ENCODE measurements at places on chromosomes 1 and 21.

DNA sequence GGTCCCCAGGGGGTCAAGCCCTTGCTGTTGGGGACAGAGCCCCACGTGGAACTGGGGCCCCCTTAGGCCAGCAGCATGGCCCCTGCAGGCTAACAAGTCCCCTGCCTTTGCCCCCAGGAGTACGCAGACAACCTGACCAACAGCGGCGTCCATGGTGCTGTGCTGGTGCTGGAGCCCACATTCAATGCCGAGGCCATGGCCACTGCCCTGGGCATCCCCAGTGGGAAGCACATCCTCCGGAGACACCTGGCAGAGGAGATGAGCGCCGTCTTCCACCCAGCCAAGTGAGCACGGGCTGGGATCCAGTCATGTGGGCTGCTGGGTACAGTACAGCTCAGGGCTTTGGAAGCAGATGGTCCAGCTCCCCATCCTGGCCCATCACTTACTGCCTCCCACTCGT, 49.6 kb upstream of the TMEM51 start:
- no peak for DNase-seq

DNA sequence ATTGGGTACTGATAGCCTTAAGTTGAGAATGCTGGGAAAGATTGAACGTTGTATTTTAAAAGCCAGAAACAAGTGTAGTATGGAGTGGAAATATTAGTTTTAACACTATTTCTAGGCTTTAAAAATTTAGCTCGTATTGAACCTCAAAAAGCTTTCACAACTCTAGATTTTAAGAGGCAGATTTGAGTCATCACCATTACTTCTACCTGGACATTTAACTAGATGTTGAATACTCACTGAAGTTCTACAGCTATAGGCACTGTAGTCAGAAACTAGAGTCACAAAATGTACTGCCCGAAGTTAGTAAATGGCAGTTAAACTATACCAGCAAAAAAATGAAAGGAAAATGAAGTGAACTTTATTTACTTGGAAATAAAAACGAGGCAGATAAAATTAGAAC, 96.5 kb downstream of the NEK7 start:
- no peak for DNase-seq

- no peak for DNase-seq
These were observed 3.9 kb downstream of the ACOT11 start for GRCh38 chr1:54551891-54552290.

GRCh38 chr1:67888216-67889106, 55.2 kb upstream of the GNG12 start:
- DNase-seq: peak; percentile 57

- peak; percentile 62 for DNase-seq
These were observed 11.7 kb downstream of the C1orf216 start for GRCh38 chr1:35706846-35707600.

DNA sequence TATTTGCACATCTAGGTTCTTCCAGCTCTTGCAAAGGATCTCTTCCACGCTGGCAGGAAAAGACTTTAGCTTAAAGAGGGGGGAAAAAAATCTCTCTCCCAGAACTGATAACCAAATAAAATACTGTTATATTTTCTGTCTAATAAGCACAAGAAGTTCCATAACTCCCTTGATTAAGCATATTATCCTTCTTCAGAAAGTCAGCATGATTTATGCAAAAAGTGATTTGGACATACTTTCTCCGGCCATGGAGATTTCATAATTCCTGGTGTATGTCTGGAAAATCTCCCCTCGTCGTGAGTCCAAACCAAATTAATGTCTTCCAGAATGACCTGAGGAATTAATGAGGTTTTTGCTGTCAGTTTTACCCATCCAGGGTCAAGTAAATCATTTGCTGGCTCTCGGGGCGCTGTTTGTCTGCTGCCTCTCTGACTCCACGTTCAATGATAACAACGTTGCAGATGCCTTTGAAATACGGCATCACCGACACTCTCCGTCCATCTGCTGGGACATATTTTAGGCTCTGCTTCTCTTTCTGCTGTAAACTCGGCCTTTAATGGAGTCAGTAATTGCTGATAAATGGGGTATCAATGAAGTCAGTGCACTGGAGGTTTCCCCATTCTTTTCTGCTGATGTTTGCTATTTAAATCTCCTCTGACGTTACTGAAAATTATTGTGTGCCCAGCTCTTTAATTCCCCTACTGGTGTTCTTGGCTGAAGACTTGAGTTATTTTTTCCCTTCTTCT, 112.9 kb downstream of the HLX start:
- DNase-seq: no peak
